H54 (cell line): ENCODE measurements at places on chromosomes 13 and 19.

DNA sequence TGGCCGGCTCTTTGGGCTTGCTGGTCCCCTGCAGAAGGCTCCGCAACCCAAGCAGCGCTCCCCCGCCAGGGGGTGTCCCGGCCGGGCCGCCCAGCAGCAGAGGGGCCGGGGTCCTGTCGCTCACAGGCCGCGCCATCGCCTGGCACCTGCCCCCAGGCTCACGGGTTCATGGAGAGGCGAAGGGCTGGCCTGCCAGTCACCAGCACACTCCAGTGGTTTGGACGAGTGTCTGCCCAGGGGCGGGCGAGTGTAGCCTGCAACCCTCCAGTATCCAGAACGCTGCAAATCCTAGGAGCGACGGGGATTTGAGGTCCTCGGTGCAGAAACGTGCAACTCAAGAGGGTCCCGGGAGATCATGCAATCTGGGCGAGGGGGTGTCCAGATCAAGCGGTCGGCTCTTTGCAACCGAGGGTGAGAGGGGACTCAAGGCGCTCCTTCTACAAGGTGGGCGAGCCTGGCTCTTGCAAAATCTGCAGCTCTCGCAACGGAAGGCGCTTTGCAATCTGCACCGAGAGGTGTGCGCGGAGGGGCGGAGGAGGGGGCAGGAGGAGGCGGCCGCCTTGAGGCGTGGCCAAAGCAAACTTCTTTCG is at the start of gene DBP:
Gene DBP, minus strand, starts transcription at position 521 of the 590 bp plus-strand sequence. Its CDS starts 385 bp downstream, at position 136.
- DNase-seq, result no peak

DNA sequence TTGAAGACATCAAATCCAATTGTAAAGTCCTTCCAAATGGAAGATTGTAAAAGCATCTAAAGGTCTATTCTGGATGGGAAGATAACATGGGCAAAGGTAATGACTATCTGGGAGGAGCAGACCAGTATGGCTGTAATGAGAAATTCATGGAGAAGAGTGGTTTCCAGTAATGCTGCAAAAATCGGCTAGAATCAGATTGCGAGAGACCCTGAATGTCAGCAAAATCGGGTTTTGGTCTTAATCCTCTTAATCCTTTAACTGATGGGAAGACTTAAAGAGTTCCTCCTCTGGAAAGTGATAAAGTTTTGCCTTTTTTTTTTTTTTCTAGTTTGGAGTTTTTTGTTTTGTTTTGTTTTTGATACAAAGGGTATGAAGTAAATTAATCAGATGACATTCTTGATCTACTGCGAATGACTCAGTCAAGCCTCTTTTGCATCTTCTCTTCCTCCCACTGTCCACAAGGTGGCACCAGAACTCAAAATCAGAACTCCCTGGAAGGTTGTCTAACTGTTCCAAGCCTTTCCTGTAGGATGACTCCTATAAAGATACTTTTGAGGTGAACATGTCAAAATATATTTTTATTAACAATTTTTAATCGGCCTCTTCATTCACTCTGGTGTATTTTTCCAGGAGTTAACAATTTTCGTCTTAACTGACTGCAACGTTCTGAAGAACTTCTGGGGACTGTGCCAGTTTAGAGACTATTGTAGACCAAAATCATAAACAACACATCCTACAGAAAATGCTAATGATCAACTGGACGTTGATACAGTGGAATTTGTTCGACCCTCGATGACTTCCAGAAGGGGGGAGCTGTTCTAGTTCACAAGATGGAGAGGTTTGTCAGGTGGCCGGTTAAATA is 213.3 kb upstream of the MIR17HG start:
- DNase-seq, result peak; percentile 14

- no peak for DNase-seq
These were observed 5.3 kb upstream of the ZNF497 start for GRCh38 chr19:58367698-58368454.

- DNase-seq, result peak; percentile 95
These were observed 505 bp upstream of the ZIC2 start for GRCh38 chr13:99980824-99981734.

- no peak for DNase-seq
These were observed 122.9 kb downstream of the URI1 start for GRCh38 chr19:30064771-30065494.

DNA sequence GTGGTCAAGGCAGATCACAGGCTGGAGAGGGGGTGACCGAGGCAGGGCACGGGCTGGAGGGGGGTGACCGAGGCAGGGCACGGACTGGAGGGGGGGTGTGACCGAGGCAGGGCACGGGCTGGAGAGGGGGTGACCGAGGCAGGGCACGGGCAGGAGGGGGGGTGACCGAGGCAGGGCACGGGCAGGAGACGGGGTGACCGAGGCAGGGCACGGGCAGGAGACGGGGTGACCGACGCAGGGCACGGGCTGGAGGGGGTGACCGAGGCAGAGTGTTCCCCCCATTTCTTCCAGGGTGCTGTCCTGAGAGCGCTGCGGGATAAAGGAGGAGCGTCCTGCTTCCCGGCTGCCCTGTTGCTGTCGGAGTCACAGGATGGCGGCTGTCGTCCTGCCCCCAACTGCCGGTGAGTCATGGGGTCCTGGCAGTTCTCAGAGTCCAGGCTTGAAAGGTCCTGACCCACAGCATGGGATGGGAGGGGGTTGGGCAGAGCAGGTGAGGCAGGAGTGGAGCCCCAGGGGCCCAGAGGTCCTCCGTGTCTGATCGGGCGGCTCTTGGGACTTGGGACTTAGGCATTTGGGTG is 5.3 kb downstream of the ZNF557 start:
- no peak for DNase-seq

DNA sequence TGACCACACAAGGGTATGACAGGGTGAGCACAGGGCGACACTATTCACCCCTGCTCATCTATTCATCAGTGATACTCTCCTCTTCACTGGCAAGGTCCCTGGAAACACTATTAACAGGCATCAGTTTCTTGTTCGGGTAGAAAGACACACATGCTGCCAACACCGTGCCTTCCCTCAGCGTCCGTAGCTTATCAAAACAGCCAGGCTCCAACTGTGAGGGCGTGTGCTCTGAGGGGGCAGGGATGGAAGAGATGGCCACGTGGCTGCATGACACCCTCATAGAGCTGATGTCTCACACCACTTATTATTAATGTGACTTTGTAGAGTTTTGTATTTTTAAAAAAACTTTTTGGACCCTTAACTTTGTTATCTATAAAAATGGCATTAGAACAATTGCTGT is 160.3 kb downstream of the ITGBL1 start:
- no peak for DNase-seq

GRCh38 chr19:37513397-37513796 is 6.7 kb downstream of the ZNF793 start:
- DNase-seq, result no peak

- peak; percentile 89 for DNase-seq
These were observed 49.1 kb upstream of the UBAC2 start for GRCh38 chr13:99151516-99151915.

GRCh38 chr19:4345342-4346019 is 2.1 kb downstream of the MPND start:
- DNase-seq, result no peak

DNA sequence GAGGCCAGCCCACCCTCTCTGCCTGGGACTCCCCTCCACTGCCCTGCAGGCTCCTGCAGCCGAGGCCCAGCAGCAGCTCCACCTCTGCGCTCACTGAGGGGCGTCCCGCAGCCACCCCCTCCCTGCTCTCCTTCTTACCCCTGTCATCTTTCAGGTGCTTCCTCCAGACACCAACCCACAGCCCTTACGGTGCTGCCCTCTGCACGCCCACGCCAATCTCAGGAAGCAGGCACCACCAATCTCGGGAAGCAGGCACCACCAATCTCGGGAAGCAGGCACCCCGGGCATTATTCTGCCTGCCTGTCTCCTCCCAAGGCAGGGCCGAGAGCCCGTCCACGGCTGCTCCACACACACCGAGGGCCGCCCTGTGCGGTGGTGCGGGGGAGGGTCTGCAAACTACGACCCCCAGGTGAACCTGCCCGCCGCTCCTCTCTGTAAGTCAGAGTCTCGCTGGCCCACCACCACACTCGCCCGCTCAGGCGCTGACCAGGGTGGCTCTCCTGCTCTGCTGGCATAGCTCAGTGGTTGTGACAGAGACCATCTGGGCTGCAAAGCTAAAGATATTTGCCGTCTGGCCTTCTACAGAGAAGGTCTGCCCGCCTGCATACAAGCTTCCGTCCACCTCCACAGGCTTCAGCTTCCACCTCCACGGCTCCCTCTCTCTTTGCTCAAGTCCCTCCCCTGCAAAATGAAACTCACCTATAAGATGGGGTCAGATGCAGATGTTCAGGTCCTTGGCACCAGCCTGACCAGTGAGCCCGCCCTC is 2.9 kb downstream of the LSM7 start:
- no peak for DNase-seq

GRCh38 chr19:3954107-3954506 is 16.8 kb downstream of the DAPK3 start:
- DNase-seq, result no peak

- no peak for DNase-seq
These were observed 123.3 kb upstream of the TMTC4 start for GRCh38 chr13:100797921-100798320.

GRCh38 chr13:74204602-74205312 is 70.6 kb upstream of the KLF12 start:
- DNase-seq, result no peak
